ENCODE measurements at places on chromosomes 13 and 19.

GRCh38 chr19:5851302-5851701 lies at the start of gene FUT3:
FUT3 (minus strand) TSS chr19:5851449.
- no peak for DNase-seq

- no peak for DNase-seq
Observed at GRCh38 chr13:74444864-74445479, 310.8 kb upstream of the KLF12 start.

GRCh38 chr13:29954082-29955028 lies 103.9 kb upstream of the UBL3 start:
- DNase-seq = peak; percentile 28

DNA sequence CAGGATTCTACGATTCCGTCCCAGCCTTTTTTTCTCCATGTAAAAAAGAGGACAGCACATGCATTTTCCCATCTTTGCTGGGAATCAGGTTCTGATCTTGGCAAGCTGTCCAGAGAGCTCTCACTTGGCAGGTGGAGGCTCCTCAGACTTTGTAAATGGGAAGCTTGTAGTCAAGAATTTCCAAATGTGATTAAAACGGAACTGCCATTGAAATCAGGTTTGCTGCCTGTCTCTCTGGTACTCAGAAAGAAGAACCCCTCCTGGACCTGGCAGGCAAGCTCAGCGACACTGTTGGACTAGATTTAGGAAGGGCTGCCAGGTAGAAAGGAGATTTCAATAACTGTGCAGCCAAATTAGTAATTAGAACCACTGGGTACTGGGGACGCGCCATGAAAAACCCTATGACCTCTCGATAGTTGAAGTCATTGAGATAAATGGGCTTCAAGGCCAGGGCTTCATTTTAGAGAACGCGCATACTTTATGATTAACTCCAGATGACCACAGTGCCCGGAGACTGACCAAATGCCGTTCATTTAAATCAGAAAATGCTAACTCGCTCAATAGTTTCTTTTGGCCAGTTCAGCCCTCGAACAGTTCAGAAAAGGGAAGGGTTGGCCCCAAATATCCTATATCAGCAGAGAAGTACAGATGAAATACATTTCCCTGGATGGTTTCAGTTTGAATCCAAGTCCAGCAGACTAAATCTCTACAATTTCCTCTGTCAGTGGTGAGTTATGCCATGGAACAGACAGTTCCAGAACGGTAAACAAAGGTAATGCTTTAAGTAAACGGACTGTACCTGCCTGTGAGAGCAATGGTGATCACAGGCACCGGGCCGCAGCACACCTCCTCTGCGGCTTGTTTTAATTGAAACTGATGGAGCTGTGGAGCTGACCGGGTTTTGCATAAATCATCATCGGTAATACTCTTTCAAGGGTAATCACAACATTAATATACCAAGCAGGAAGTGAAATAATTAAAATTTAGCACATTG lies 517.4 kb downstream of the RFC3 start:
- DNase-seq = no peak

DNA sequence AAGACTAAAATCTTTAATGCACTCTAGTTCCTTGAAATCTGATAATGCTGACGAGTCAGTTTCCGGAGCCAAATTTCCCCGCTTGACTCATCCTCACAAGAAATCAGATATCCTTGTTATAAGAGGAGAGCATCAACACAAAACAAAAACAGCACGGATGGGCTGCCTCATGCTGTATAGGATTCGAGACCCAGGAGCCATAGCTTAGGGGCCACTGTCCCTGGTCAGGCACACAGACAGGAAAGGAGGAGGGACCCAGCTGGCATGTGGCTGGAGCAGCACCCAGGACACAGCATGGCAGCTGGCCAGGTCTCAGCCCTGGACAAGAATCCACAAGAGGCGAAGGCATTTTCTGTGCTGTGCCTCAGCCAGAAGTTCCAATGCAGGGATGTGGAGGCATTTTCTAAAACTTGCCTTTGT lies 110.2 kb upstream of the SPATA13 start:
- no peak for DNase-seq

DNA sequence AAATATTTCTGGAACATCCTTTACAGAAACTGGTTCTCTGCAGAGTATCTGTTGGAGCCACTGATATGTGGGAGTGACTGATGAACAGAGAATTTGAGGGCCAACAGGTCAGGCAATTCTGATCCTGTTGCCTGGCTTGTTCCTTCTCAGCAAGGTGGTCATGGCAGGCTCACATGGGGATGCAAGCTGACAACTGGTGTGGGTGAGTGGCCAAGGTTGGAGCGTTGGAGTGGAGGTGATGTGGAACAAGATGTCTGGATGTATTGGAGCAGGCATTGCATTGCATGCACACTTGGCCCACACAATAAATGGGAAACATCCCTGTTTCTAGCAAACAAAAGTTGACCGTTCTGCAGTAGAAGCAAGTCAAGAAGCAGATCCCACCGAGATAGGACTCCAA lies 380.7 kb downstream of the ZNF536 start:
- no peak for DNase-seq

- DNase-seq = no peak
Observed at GRCh38 chr13:66864627-66865026, 365.5 kb downstream of the PCDH9 start.

- no peak for DNase-seq
Observed at GRCh38 chr19:45547965-45548609, 36.5 kb downstream of the OPA3 start.

Measured in activated CD4-positive, alpha-beta T cell treated with anti-CD3 and anti-CD28 coated beads, Interleukin-2, amount 50 U/mL, for 1 hour (primary cell).